ENCODE measurements at places on chromosomes 3 and 15.
A peak's percentile ranks its signal among the peaks of the same experiment; 100 is the strongest.

DNA sequence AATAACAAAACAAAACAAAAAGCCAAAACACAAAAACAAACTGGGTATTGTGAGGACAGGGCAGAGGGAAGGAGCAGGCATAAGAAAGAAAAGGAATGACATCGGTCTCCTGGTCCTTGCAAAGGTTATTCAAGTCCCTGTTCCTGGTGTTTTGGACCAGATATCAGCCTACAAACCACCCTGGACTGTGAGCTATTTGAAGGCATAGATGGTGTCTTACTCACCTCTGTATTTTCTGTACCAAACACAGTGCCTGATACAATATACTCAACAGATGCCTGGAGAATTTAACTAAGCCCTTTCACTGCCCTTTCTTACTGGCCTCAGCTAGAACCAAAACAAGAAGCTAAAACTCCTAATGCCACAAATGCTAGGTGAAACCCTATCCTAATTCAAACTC lies 197.0 kb downstream of the TIGIT start:
- DNase-seq: no peak

DNA sequence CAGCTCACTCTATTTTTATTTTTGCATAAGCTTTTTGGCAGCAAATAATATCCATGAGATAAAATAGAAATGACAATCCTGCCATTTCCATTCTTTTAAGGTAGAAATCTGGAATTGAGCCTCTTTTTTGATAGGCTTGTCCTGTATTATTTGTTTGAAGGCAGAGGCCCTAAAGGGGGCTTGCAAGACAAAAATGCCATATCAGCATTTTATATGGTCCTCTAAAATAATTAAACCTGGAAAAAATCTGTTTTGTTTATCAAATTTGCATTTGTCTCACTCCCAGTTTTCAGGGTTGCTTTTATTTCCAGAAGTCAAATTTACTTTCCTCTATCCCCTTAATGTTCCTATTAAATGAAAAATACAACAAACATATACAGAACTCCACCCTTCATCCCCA lies 134.9 kb upstream of the GAP43 start:
- DNase-seq: no peak

- no peak for DNase-seq
Measured at GRCh38 chr3:3778641-3779270, 20.5 kb upstream of the LRRN1 start.

- no peak for DNase-seq
Measured at GRCh38 chr3:23051240-23052140, 151.6 kb upstream of the UBE2E2 start.

DNA sequence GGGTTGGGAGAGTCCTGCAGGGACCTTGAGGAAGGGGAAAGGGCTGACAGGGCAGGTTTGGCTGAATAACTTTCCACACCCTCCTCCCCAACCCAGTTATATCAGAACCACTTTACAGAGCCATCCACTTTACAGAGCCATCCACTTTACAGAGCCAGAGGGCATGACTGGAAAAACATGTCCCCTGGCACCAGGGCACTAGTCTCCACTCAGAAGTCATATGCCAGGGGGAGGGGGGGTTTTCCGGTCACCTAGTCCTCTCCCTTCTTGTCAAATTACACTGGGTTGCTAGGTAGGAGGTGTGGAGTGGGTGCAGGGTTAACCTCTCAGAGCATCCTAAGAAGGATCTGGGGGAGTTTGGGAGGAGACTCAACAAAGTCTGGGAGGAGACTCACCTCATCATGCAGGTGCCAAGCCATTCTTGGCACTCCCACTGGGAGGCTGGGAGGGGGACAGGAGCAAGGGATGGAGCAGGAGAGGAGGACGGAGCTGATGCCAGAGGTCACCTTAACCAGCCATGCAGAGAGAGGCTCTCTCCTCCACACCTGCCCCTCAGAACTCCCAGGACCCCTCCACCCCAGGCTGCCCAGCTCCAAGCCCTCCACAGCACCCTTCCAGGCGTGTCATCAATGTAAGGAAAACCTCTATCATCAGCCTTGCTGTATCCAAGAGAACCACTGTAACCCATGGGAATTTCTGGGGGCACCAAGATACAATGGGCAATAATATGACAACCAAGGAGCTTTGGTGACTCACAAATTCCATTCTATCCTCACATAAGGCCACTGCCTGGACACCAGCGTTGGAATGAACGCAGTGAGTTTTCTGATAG lies 1.7 kb downstream of the LRRC2 start:
- no peak for DNase-seq

DNA sequence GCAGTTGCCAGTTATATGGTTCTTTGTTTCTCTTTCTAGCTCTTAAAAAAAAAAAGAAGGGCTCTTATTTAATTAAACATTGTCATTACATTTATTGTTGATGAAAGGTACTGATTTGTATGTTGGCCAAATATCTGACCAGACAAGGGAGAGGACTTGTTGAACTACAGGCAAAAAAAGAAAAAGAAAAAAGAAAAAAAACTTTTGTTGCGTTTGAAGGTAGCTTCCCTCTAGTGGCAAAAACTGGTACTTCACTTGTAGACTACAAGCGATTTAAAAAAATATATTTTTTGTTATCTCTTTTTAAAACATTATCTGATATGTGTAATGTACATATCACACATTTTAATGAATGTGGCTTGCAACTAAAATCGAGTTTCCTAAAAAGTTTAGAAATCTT lies 280.6 kb downstream of the ROBO2 start:
- DNase-seq: no peak

DNA sequence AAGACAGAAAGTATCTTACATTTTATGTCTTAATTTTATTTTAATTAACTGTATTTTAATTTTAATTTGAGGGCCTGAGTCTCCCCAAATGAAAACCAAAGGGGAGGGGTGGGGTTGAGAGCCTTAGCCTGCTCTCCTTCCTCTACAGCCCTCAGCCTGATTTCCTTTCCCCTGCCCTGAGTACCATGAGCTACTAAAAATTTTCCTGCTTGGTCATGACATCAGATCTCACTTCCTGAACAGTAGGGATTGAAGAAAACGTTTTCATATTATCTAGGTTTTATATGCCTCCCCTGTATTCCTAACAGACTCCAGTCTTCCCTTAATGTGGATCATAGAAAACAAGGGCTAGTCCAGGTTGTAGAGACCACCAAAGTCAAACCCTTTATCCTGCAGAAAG lies 133.9 kb downstream of the MYLK start:
- DNase-seq: no peak

DNA sequence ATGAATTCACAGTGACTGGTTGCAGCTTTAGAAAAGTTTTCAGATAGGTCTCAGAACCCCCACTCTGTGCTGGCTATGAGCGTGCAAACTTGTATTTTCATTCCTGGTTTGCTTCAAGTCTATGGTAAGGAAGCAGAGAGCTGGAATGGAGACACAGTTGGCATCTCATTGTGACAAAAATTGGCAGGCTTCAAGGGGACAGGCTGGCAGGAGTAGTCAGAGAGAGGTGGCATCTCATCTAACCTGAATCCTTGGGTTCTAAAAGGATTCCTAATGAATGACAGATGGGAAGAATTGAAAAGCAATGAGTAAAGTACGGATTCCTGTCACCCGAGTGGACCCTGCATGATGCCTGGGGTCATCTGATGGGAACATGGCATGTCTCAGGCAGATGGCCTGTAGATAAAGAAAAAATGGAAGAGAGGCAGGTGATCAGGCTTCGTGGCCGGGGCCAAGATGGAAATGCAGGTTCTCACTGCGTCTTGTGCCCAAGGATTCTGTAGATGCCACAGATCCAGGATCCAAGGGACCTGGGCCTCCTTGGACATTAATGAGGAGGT lies 89.4 kb upstream of the ABHD17C start:
- DNase-seq: no peak

- DNase-seq: no peak
Measured at GRCh38 chr3:192575879-192576506, 151.3 kb downstream of the FGF12 start.

DNA sequence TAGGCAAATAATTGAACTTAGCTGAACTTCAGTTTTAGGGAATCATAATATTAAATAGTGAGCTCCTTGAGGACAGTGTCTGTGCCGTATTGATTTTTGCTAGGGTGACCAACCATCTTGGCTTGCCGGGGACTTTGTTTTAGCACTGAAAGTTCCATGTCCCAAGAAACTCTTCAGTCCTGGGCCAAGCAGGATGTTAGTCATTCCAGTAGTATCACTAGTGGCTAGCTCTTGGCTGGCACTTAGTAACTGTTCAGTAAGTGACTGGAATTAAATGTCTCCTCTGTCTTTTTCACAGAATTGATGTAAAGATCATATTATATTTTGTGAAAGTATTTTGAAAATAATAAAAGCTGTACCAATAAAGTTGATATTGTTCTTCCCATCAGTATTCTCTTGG lies 42.3 kb downstream of the RSRC1 start:
- DNase-seq: no peak

DNA sequence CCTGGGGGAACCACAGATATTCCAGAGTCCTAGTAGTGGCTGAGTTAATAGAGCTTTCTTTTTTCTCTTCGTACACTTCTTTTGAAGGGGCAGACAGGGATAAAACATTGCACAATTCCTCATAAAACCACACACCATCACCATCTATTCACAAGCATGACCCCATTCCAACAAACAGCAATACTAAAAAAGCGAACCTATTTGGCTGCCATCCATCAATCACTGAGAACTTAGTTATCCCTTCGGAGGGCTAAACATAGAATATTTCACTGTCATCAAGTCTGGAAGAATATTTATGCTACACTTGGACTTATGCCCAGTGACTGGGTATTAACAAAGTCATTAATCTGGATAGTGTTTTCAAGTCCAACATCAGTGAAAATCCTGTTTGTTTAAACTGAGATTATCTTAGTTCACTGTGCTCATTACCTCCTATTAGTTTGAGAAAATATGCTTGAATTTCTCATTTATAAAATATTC lies 80.3 kb upstream of the PRTG start:
- DNase-seq: no peak

- DNase-seq: no peak
Measured at GRCh38 chr3:56887402-56888025, 85.8 kb upstream of the ARHGEF3 start.

DNA sequence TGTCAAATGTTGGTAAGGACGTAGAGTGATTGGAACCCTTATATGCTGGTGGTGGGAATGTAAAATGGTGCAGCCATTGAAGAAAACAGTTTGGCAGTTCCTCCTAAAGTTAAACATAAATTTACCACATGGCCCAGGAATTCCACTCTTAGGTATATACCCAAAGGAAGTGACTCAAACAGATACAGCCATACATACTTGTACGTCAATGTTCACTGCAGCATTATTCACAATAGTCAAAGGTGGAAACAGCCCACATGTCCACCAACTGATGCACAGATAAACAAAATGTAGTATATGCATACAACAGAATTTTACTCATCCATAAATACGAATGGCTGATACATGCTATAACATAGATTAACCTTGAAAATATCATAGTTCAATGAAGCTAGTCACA lies 13.2 kb downstream of the CLASP2 start:
- DNase-seq: no peak

- DNase-seq: no peak
Measured at GRCh38 chr3:55842204-55842603, 355.1 kb upstream of the WNT5A start.

DNA sequence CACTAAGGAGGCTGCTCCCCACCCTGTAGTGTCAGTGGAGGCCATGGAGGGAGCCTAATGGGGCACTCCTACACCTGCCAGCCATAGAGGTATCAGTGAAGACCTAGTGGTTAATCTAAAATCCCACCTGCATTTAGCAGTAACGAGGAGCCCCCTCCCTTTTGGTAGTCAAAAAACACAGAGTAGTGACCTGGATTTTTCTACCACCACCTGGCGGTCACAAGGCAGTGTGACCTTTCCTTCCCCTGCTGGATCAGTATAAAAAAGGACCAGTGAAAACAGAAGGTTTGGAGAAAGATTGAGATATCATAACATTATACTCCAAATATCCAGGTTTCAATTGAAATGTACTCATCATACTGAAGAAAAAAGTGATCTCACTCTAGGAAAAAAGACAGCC lies 241.2 kb downstream of the PYDC2 start:
- no peak for DNase-seq

GRCh38 chr15:34621675-34622074 lies 38.2 kb upstream of the GOLGA8B start:
- DNase-seq: no peak

- no peak for DNase-seq
Measured at GRCh38 chr3:52193065-52193464, 4.9 kb upstream of the ALAS1 start.

GRCh38 chr3:194487289-194488054 lies 670 bp upstream of the ATP13A3 start:
- peak; percentile 38 for DNase-seq

DNA sequence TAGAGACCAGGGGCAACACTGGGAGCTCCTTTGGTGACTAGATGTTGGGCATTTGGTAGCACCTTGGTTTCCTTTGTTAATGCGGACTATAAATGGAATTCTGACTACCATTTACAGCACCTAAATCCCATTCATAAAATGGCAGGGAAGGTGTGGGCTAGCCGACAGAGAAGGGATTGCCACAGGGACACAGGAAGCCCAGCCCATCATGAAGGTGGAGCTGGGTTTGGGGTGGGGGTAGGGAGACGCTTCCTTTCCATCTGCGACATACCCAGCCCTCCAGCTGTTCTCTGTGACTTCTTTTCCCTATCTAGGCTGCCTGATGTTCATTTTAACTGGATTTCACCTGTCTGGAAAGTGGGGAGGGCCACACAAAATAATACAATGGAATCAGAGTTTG lies 21.0 kb downstream of the ABHD2 start:
- no peak for DNase-seq

GRCh38 chr3:119831941-119832371 lies 50.1 kb downstream of the NR1I2 start:
- DNase-seq: no peak

GRCh38 chr3:58005669-58006068 lies 2.6 kb upstream of the FLNB start:
- no peak for DNase-seq

- no peak for DNase-seq
Measured at GRCh38 chr15:91578511-91578910, 275.0 kb upstream of the SLCO3A1 start.

GRCh38 chr15:80464951-80465625 lies 60.9 kb downstream of the ARNT2 start:
- no peak for DNase-seq

DNA sequence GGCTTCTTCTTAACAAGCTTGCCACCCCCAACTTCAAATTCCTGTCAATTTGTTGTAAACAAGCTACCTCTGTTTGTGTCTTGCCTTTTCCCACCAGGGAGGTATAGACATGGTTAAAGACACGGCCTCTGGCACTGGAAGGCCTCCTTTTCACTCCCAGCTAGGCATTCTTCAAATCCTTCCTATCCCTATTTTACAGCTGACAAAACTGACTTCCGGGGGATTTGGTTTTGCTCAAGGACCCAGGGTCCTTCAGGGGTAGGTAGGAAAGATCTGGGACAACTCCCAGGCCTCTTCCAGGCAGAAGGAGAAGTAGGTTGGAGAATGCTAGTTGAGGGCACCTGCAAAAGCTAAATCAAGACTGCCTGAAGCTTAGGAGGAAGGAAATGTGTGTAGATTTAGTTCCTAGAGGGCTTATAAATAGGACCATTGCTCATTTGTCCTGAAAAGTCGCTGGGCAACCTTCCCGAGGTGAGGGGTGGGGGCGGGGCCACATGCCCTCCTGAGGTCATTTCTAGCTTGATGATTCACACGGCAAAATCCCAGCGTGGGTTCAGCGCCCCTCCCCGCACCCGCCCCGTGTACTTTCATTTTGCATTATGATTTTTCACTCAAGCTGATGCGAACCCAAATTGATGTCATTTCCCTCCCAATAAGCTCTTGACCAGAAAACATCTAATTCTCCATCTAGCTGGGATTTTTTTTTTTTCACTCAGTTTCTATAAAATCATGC lies 365.5 kb downstream of the SHQ1 start:
- peak; percentile 57 for DNase-seq

GRCh38 chr15:65869954-65870871 lies 922 bp downstream of the RAB11A start:
- no peak for DNase-seq

Measured in thoracic aorta (tissue), 2 donors.